ENCODE measurements at places on chromosomes 4 and X.

GRCh38 chrX:2360731-2361130 is 140.0 kb downstream of the DHRSX start:
- DNase-seq: no peak

GRCh38 chrX:84339507-84340364 is 151.7 kb upstream of the RPS6KA6 start:
- DNase-seq: no peak

- no peak for DNase-seq
Measured at GRCh38 chr4:13396161-13396560, 88.0 kb downstream of the RAB28 start.

- DNase-seq: no peak
Measured at GRCh38 chr4:15665753-15666365, 10.7 kb upstream of the FBXL5 start.

GRCh38 chr4:53477038-53477565 is 99.7 kb downstream of the FIP1L1 start:
- no peak for DNase-seq

DNA sequence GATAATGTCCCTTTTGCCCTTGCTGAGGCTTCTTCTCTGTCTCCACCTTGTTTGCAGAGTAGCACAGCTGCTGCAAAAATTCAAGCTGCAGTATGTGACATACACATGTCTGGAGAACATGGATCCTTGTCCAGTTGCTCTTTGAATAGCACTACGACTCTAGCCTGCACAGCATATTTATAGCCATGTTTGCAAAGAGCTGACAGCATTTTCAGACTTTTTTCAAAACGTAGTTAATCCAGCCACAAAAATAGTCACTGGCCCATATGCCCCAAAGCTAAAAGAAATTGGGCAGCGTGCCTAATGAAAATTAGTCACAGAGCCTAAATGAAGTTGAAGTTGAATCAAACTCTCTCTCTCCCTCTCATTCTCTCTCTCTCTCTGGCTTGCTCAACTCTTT is 17.5 kb downstream of the SLC16A2 start:
- DNase-seq: no peak

- no peak for DNase-seq
Measured at GRCh38 chr4:84964995-84965552, 1.4 kb downstream of the WDFY3 start.

GRCh38 chr4:41400296-41400695 is 137.7 kb upstream of the LIMCH1 start:
- DNase-seq: no peak

DNA sequence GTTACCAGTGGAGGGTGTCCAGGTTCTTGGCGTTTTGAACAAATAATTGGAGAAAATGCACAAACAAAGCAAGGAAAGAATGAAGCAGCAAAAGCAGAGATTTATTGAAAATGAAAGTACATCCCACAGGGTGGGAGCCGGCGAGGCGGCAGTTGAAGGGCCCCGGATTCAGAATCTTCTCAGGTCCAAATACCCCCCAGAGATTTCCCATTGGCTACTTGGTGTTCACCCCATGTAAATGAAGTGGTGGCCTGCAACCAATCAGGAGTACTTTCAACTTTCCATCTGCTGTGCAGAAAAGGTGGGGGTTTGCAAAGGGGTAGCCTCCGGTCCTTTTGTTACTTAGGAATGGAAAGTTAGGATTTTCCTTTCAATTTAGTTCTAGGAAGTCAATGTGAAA is 1447.0 kb downstream of the C4orf33 start:
- no peak for DNase-seq

DNA sequence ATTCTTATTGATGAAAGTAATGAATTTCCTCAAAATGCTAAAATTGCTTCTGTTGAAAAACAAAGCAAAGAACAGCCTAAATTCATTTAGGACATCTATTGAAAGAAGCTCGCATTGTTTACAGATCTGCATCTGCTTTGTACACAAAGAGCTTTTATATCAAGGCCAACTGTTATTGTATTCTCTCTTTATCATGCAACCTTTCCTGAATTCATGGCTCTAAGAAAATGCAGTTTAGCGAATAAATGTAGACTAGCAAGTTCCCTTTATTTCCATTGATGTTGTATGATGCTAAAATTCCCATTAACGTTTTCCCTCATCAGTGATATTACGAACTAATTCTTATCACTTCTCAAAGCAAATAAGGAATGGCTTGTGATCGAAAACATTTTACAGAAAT is 446.3 kb downstream of the MID1IP1 start:
- no peak for DNase-seq

DNA sequence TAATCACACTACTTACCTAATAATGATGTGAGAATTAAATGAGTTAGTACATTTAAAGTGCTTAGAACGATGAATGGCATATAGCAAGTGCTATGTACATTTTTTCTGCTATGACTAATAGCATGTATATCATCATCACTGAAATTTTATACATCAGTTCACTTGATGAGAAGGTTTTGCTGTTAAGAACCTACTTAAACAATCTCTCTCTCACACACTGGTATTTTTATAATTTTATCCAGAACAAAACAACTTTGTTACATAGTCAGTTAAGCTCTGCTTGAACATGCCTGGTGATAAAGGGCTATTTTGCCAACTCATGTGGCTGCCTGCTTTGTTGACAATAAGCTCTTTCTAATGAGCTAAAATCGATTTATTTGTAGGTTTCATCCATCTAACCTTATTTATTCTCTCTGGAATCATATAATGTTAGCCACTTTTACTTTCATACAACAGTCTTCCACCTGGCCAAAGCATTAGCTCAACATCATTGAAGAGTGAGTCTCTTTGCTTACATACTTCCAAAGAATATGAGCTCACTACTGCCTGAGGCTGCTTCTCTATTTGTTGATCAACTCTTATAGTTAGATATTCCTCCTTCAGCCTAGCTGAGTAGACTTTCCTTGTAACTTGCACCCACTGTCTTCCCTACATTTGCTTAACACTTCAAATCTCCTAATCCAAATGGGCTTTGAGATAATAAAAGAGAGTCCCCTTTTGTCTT is 372.7 kb upstream of the BOD1L1 start:
- DNase-seq: no peak

DNA sequence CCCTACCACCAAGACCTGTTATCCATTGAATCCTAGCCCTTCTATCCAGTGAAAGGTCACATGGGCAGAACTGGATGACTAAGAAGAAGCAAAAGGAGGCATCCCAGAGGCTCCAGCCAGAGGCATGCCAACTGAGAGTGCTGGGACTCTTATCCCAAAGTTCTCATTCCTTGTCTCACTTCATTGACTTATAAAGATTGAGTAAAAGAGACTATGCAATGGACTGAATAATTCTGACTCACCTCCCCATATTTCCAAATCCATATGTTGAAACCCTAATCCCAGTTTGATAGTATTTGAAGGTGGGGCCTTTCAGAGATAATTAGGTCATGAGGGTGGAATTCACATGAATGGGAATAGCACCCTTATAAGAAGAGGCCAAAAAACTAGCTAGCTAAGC is 131.4 kb downstream of the COL25A1 start:
- no peak for DNase-seq

GRCh38 chrX:24339911-24340310 is 20.5 kb upstream of the SUPT20HL1 start:
- DNase-seq: no peak

Data from SHP77 treated with DMSO at 0.1 percent for 48 hours (cell line).